ENCODE measurements at places on chromosomes 1 and 21. TPM values are rescaled to one million over a fixed set of nuclear protein-coding genes. Genes with fewer than 3 reads are reported as not detected.

Gene GBP5
- total RNA-seq: 261 TPM

Gene CFAP74
- not detected for total RNA-seq

Gene MEGF6
- 7.1 TPM for total RNA-seq

Gene MYOCOS
- total RNA-seq: 0.10 TPM

Gene RO60
- 57.4 TPM for total RNA-seq

Gene DHRS3
- total RNA-seq: 86.8 TPM

Gene CFAP45
- total RNA-seq: 0.79 TPM

Gene GPATCH3
- total RNA-seq: 16.4 TPM
